ENCODE measurements at places on chromosomes 3 and 15.
A peak's percentile ranks its signal among the peaks of the same experiment; 100 is the strongest.

DNA sequence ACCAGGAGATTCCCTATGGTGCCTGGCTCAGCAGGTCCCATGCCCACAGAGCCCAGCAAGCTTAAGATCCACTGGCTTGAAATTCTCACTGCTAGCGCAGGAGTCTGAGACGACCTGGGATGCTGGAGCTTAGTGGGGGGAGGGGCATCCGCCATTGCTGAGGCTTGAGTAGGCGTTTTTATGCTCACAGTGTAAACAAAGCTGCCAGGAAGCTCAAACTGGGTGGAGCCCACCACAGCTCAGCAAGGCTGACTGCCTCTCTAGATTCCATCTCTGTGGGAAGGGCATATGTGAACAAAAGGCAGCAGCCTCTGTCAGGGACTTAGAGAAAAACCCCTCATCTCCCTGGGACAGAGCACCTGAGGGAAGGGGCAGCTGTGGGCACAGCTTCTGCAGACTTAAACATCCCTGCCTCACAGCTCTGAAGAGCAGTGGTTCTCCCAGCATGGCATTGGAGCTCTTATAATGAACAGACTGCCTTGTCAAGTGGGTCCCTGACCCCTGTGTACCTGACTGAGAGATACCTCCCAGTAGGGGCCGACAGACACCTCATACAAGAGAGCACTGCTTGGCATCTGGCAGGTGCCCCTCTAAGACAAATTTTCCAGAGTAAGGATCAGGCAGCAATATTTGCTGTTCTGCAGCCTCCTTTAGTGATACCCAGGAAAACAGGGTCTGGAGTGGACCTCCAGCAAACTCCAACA, 231.5 kb upstream of the SETMAR start:
- peak; percentile 85 for DNase-seq

DNA sequence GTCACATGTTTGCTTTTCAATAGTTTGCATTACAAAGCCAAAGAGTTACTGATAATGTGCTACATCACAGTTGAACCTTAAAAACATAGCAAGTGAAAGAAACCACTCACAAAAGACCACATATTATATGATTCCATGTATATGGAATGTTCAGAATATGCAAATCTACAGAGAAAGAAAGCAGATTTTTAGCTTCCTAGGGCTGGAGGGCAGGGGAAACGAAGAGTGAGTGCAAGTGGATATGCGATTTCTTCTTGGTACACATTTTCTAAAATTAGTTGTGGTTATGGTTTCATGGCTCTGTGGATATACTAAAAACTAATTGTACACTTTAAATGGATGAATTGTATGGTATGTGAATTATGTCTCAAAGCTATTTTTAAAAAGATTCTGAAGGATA, 4.0 kb upstream of the GBE1 start:
- no peak for DNase-seq

GRCh38 chr3:29514912-29515311, 234.0 kb downstream of the RBMS3 start:
- DNase-seq: no peak

DNA sequence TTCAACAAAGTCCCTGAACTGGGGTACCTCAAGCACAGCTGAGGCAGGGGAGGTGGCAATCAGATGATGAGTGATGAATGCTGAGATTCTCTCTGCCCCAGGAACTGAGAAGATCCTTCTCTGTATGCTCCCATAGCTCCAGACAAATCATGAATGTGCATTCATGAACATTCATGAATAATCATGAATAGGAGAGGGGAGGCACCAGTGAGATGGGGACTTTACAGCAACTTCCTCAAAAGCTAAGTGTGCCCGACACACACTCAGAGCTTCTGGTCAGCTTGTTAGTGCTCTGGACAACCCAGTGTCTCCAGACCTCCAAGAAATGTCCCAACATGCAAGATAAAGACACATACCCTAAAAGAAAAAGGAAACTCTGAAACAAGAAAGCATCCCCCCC, 24.3 kb downstream of the LRRC2 start:
- no peak for DNase-seq

- peak; percentile 56 for DNase-seq
Measured at GRCh38 chr3:159766563-159767185, 222.0 kb upstream of the IL12A start.

- no peak for DNase-seq
Measured at GRCh38 chr3:35789042-35789831, 149.9 kb downstream of the ARPP21 start.

DNA sequence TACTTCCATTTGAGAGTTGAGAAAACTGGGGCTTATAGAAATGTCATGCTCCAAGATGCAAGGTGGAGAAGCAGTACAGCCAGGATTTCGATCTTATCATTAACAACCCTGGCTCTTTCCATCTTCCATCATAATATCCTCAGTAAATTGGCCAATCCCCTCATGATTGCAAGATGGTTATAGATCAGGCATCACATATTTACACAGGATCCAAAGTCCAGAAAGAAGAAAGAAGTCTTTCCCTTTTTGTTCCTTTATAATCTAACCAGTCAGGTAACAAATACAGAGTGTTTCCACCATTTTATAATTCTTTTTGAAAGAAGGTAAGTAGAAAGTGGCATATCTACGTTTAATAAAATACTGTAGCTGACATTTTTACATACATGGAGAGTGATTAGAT, 29.7 kb downstream of the CNTN3 start:
- DNase-seq: no peak

DNA sequence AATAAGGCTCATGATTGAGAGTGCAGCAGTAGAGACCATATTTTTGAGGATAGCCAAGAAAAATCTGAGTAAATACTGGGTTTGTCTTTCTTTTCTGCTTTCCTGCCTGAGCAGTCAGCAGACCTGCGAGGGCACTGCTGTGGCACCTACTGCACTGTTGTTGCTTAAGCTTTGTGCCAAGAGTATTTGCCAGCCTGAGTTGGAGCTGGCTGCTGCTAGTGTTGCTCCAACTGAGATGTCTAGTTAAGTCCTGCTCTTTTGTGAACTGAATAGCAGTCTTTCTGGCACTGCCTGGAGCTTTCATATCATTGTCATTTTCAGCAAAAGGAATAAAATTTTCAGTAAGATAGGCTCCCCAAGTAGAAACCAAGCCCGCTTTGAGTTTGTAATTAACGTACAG, 214.5 kb upstream of the P2RY1 start:
- DNase-seq: no peak

- DNase-seq: no peak
Measured at GRCh38 chr3:45660567-45660901, 28.7 kb upstream of the SACM1L start.

DNA sequence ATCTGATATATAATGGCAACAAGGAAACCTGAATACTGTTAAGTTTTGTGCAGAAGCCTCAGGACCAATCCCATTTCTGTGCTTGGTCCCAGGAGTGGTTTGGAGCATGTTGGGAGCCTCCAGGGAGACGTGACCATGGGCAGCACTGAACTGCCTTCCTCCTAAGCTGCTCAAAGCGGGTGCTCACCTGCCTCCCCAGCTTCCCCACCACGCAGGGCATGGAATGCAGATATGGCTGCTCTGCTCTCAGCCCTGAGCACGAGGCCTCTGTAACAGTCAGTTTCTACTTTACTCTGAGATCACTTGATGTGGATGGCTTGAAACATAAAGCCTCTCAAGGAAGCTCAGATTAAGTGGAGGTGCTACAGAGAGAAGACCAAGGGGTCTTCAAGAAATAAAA, 49.3 kb downstream of the MESD start:
- DNase-seq: no peak

GRCh38 chr3:158405507-158405906, 165.5 kb upstream of the MLF1 start:
- DNase-seq: peak; percentile 22

DNA sequence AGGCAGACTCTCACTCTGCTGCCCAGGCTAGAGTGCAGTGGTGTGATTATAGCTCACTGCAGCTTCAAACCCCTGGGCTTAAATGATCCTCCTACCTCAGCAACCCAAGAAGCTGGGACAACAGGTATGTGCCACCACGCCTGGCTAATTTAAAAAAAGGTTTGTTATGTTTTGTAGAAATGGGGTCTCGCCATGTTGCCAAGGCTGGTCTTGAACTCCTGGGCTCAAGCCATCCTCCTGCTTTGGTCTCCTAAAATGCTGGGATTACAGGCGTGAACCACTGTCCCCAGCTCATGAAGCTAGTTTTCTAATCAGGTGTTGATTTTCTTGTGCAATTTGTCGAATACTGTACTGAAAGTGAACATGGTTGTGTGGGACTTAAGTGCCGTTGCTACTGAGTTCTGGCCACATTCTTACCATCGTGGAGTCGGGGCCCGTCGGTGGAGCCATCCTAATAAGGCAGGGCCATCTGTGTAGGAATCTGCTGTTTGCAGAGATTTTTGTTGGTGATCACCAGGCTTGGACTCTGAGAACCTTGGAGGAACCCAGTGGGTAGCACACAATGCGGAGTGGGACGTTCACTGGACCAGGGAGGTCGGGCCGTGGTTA, 193.2 kb downstream of the GOLGA6L6 start:
- DNase-seq: no peak

DNA sequence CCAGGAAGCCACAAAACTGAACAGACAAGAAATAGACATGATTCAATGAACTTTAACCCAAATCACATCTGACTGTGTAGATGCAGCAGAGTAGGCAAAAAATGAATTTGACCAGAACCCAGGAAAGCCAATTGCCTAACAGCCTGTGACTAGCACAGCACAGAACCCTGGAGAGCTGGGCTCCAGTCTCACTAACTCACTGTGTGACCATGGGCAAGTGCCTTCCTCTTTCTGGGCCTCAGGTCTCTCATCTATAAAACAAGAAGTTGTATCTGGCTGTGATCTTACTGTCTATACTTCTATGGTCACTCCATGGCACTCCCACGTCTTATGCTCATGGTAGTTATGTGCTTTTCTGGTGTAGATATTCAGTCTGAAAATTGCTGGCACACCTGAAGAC, 48.1 kb upstream of the USP3 start:
- DNase-seq: no peak

GRCh38 chr15:55736756-55737155, 6.2 kb downstream of the PRTG start:
- no peak for DNase-seq

DNA sequence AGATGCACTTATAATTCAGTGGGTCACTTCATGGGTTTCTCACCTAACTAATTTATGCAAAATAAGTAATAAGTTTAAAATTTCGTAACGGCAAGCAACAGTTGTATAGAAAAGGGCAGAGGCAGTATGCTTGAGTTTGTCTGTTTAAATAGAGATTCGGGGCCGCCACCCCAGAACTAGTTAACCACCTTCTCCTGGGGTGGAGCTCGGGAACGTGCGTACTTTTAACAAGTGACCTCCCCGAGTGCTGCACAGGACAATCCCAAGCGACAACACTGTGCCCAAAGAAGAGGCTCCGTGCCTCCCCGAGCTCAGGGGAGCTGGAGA, 439 bp downstream of the SSR3 start:
- DNase-seq: no peak

DNA sequence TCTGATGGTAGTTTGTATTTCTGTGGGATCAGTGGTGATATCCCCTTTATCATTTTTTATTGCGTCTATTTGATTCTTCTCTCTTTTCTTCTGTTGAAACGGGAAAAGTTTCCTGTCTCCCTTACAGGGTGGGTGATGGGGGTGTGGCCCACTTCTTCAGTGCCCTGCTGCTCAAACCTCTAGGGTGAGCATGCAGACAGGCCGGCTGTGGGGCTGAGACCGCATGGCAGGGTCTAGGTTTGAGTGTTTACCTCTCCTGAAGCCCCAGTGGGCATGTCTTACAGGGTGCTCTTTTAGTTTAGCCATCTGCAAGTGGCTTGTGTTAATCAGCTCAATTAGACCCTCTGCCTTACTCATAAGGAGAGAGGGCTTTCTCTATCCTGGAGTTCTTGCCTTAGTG, 450.0 kb upstream of the EPHA3 start:
- DNase-seq: no peak

GRCh38 chr15:33113666-33114373, 80.7 kb downstream of the FMN1 start:
- DNase-seq: no peak

GRCh38 chr15:85988741-85989140, 90.9 kb upstream of the AGBL1 start:
- no peak for DNase-seq

DNA sequence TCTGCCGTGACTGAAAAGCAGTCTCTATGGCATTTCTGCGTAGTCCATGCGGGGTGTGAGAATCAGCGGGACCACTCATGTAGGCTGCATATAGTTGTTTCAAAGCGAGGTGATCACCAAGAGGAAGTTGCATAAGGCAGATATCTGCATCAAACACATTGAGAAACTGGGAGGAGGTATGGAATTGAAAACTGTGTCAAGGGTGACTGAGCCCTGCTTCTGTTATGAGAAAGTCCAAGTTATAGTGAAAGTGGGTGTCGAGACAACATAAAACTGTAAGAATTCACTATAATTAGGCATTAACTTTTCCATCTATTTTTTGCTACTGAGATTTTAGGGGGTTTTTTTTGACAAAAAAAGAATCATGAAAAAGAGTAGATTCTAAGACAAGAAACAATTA, 109.3 kb downstream of the ZIC1 start:
- no peak for DNase-seq

GRCh38 chr15:89335298-89336041, 846 bp upstream of the POLG start:
- peak; percentile 70 for DNase-seq

- DNase-seq: no peak
Measured at GRCh38 chr15:67902579-67903009, 62.7 kb upstream of the RNU6-1 start.

- DNase-seq: no peak
Measured at GRCh38 chr3:162710332-162711112, 1213.9 kb downstream of the OTOL1 start.

- no peak for DNase-seq
Measured at GRCh38 chr3:13159890-13160289, 86.7 kb upstream of the IQSEC1 start.

GRCh38 chr3:43506644-43507043, 115.2 kb downstream of the ANO10 start:
- no peak for DNase-seq

- no peak for DNase-seq
Measured at GRCh38 chr3:189372243-189372642, 200.5 kb downstream of the TPRG1 start.

- no peak for DNase-seq
Measured at GRCh38 chr15:101048176-101048575, 129.0 kb downstream of the LRRK1 start.

DNA sequence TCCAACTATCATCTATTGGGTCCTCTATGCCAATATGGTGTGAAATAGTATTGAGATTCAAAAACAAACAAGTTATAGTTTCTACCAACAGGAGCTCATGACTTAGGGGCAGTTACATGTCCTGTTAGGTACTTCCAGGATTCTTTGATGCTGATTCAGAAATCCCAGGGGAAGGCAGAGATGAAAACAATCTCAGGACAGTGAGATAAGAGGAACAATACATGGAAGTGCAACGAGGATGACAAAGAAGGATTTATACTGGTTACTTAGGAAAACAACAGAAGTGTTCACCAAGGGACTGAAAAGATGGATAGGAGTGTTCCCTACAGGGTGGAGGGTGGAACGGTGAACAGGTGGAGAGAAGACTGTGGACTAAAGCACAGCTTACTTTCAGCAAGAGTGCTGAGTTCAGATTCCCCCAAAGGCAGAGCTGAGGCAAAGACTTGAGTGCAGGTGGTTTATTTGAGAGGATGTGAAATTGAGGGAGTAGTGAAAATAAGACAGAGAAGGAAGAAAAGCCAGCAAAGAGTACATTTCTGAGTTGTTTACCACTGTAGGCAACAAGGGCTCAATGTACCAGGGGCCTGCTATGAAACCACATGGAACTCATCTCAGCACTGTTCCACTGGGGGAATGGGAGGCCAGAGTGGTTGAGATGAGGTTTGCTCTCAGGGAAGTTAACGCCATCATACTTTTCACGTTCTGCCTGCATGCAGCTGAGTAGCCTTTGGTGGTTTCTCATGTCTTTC, 68.1 kb downstream of the TRIM69 start:
- no peak for DNase-seq

- no peak for DNase-seq
Measured at GRCh38 chr3:128500556-128500955, 7.6 kb upstream of the GATA2 start.

Measured in neural progenitor cell (in vitro differentiated cells).